Spleen (tissue), 13 donors: ENCODE measurements at places on chromosomes 1 and 21. TPM values are rescaled to one million over a fixed set of nuclear protein-coding genes. Genes with fewer than 3 reads are reported as not detected.

- H3K4me3 ChIP-seq: no peak overlapping the region
- H3K27ac ChIP-seq: no peak overlapping the region
- H3K4me1 ChIP-seq: no peaks in the 10 kb centered on the region
- DNase-seq: no peak
Measured at GRCh38 chr1:195909061-195909460, 699.2 kb downstream of the KCNT2 start.

DNA sequence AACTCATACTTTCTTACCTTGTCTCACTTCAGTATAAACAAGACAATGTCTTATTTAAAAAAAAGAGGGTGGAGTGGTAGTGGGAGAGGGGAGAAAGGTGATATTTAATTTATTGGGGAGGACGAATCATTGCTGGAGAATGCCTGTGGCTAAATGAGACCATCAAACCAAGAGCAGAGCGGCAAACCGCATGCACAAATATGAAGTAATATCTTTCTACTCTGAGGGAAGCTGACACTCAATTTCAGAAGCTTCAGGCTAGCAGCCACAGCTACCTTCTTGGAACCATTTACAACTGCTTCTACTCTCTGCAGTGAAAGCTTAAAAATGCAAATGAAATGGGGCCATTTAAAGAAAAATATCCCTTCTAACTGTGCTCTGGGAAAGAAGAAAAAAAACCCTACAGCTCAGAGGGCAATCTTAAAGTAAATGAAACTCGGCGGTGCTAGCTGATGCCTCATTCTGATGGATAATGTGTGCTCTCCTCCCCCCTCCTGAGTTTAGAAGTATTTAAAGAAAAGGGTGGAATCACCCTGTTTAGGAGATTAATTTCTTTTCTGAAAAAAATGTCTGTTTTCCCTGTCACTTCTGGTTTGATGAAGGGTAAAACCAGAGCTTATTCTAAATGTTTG lies 178.2 kb upstream of the CAMK1G start:
- DNase-seq: no peak
- no peak overlapping the region for H3K4me3 ChIP-seq
- H3K27ac ChIP-seq: no peak overlapping the region
- no peaks in the 10 kb centered on the region for H3K36me3 ChIP-seq
- no peaks in the 10 kb centered on the region for H3K27me3 ChIP-seq

GRCh38 chr1:112515311-112516009 lies 6.7 kb downstream of the WNT2B start:
- peaks cover 9% of the 10 kb centered on the region for H3K36me3 ChIP-seq
- H3K4me3 ChIP-seq: no peak overlapping the region
- no peaks in the 10 kb centered on the region for H3K4me1 ChIP-seq
- no peak for DNase-seq
- H3K27me3 ChIP-seq: no peaks in the 10 kb centered on the region
- H3K27ac ChIP-seq: no peak overlapping the region

- no peaks in the 10 kb centered on the region for H3K27me3 ChIP-seq
- H3K27ac ChIP-seq: no peak overlapping the region
- no peak overlapping the region for H3K4me3 ChIP-seq
- no peaks in the 10 kb centered on the region for H3K4me1 ChIP-seq
- no peak for DNase-seq
- H3K36me3 ChIP-seq: no peaks in the 10 kb centered on the region
Measured at GRCh38 chr1:79355090-79355489, 348.6 kb upstream of the ADGRL4 start.

GRCh38 chr1:82441402-82441801 lies 640.7 kb downstream of the ADGRL2 start:
- no peaks in the 10 kb centered on the region for H3K27me3 ChIP-seq
- DNase-seq: no peak
- H3K4me1 ChIP-seq: no peaks in the 10 kb centered on the region
- H3K4me3 ChIP-seq: no peak overlapping the region
- no peak overlapping the region for H3K27ac ChIP-seq
- H3K36me3 ChIP-seq: no peaks in the 10 kb centered on the region

- no peaks in the 10 kb centered on the region for H3K27me3 ChIP-seq
- no peak for DNase-seq
- no peak overlapping the region for H3K4me3 ChIP-seq
- peaks cover 7% of the 10 kb centered on the region for H3K4me1 ChIP-seq
- H3K36me3 ChIP-seq: no peaks in the 10 kb centered on the region
- H3K27ac ChIP-seq: no peak overlapping the region
Measured at GRCh38 chr1:204301171-204301957, 58.4 kb downstream of the PLEKHA6 start.

DNA sequence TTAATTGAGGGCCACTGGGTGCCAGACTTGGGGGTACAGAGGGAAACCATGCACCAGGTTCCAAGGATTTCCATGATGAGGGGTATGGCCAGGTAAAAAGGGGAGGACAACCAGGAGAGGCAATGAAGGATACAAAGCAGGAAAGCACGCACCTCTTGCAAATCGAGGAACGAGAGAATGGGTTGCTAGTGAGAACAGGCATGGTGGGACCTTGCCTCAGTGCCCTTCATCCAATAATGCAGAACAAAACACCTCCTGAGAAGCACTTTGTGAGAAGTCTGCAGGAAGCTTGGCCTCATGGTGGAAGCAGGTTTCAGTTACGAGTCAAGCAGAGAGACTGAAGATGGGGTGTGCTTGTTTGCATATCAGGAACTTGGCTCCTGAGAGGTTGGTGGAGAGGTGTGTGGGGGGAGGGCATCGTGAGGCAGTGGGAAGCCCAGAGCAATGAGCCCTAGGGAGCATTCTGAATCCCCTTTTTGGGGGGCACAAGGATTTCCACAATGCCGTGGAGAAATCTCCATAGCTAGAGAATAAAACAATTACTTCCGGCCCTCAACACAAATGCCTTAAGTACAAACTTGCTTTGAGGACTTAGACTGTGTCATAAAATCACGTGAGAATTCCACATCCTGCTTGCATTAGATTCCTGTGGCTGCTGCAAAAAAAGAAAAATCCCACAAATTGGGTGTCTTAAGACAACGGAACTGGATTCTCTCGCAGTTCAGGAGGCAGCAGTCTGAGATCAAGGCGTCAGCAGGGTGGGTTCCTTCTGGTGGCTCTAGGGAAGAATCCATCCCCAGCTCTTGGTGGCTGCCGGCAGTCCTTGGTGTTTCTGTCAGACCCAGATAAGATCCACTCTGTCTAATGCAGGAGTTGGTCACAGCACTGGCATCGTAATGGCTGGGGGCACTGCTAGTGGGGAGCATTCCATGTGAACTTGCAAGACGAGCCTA lies 54.9 kb upstream of the BACE2 start:
- no peaks in the 10 kb centered on the region for H3K36me3 ChIP-seq
- H3K27me3 ChIP-seq: no peaks in the 10 kb centered on the region
- no peaks in the 10 kb centered on the region for H3K4me1 ChIP-seq
- H3K27ac ChIP-seq: peak overlapping the region; percentile 42
- DNase-seq: no peak
- H3K4me3 ChIP-seq: peak overlapping the region; percentile 26

DNA sequence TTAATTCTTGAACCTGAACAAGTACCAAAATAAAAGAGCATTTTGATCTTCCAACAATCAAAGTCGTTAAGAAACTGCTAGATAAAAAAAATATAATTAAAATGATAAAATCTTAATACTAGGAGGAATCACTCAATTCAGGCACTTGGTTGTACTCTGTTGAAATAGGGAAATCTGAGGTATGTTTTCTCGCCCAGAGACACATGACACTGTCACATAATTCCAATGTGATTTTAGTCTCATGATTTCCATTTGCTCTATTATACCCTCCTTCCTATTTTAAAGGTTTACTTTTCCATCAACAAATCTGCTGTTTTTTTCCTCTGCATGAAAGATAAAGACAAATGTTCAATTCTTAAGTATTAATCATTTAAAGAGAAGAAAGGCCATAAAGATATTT lies 97.6 kb downstream of the ZZZ3 start:
- H3K4me1 ChIP-seq: no peaks in the 10 kb centered on the region
- H3K4me3 ChIP-seq: no peak overlapping the region
- H3K36me3 ChIP-seq: peaks cover 31% of the 10 kb centered on the region

TRPM2 gene
- total RNA-seq: 15.6 TPM

RHCE gene
- 0.46 TPM for total RNA-seq

DNA sequence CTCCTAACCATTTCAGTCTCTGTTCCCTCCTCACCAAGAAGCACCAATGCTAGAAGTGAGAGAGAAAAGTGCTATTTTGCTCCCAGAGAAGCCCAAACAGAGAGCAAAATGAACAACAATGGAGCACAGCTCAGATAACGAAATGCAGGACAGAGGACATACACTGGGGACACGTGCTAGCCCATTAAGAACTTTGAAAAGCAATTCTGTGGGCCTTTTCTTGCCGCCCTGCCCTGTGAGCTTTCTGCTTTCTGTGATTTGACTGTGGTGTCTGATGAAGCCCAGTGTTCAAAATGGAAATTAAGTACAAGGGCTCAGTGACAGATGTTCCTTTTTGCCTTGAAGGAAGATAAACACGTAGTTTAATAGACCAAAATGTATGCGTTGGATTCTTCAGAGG lies 130.8 kb downstream of the S1PR1 start:
- peaks cover 5% of the 10 kb centered on the region for H3K4me1 ChIP-seq
- H3K27me3 ChIP-seq: no peaks in the 10 kb centered on the region
- no peak for DNase-seq
- no peaks in the 10 kb centered on the region for H3K36me3 ChIP-seq
- H3K4me3 ChIP-seq: no peak overlapping the region

- no peak overlapping the region for H3K4me3 ChIP-seq
- no peaks in the 10 kb centered on the region for H3K27me3 ChIP-seq
- peaks cover 9% of the 10 kb centered on the region for H3K36me3 ChIP-seq
- peaks cover 16% of the 10 kb centered on the region for H3K4me1 ChIP-seq
Measured at GRCh38 chr1:84946631-84947030, 50.3 kb downstream of the MCOLN2 start.

C1orf210 gene
- total RNA-seq: not detected

DNA sequence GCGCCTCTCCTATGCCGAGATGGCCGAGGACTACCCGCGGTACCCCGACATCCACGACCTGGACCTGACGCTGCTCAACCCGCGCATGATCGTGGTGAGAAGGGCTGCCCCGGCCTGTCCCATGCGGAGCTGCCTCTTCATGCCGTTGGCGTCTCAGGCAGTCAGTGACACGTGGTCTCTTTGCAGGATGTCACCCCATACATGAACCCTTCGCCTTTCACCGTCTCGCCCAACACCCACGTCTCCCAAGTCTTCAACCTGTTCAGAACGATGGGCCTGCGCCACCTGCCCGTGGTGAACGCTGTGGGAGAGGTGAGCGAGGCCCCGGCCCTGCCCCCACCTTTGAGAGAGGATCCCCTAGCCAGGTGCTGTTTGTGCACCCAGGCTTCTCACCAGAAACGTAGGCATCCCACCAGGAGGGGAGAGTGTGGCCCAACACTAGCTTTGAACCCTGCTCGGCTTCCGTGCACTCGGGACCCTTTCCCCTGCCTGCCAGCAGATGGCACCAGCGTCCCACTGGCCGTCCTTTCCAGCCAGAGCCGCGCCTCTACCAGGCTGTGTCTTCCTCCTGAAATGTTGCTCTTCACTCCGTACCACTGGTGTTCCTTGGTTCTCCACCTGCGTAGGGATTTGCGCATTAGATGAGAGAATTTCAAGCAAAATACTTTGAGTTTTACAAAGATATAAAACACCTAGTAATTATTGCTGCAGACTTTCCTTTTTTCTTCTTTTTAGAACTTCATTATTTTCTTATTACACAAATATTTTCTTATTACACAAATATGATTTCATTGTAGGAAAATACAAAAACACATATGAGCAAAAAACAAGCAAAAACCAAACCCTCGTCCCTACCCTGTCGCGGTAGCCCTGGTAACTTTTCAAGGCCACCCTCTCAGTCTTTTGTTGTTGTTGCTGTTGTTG lies 9.0 kb downstream of the NPPA start:
- no peak overlapping the region for H3K27ac ChIP-seq
- H3K36me3 ChIP-seq: peaks cover 81% of the 10 kb centered on the region
- no peaks in the 10 kb centered on the region for H3K27me3 ChIP-seq
- peaks cover 17% of the 10 kb centered on the region for H3K4me1 ChIP-seq
- H3K4me3 ChIP-seq: no peak overlapping the region

DNA sequence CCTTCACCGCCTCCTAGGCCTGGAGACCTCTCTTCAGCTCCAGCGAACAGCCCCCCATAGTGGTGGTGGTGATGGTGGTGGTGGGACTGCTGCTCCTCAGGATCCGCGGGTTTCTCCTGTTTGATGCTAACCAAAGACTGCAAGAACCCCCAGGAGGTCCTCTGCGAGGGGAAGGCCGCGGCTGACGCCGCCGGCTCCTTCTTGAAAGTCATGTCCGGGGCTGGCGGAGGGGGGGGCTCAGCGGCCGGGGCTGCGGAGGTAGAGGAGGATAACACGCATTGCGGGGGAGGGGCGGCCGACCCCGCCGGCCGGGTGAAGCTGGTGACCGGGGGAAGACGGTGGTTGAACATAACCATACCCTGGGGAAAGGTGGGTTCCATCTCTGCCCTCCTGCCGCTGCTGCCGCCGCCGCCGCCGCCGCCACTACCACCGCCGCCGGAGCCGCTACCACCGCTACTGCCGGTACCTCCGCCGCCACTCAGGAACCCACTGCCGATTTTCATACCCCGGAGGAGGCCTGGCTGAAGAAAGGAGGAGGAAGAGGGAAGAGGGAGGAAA lies 554 bp downstream of the ZNF281 start:
- H3K27me3 ChIP-seq: no peaks in the 10 kb centered on the region
- peak overlapping the region; percentile 92 for H3K4me3 ChIP-seq
- DNase-seq: peak; percentile 92

PDIK1L gene
- 12.9 TPM for total RNA-seq

DNA sequence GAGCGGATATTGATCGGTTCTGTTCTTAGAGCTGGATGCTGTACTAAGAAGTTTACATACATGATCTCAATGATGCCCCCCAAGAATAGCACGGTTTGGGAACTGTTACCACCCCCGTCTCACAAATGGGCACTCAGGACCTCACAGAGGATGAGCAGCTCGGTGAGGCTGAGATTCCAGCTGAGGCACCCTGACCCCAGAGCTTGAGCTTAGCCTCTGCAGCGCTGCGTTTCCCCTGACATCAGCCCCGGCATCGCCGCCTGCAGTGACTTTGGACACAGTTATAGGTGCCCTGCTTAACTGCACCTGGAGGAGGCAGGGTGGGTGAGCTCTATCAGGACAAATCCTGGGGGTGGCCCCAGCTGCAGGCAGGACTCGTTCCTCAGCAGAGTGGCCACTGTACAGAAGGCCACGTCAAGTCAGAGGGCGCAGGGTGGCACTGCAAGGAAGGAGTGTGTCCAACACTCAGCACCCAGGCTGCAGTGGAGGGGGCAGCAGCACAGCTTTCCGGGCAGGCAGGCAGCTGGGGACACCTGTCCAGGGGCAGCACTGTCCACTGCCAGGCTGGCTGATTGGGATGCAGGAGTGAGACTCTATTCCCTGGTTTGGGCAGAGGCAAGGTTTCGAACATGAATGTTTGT lies 65.8 kb upstream of the ABCG1 start:
- no peaks in the 10 kb centered on the region for H3K4me1 ChIP-seq
- H3K36me3 ChIP-seq: no peaks in the 10 kb centered on the region
- no peak overlapping the region for H3K27ac ChIP-seq
- no peak for DNase-seq
- no peaks in the 10 kb centered on the region for H3K27me3 ChIP-seq
- no peak overlapping the region for H3K4me3 ChIP-seq

OR6N1 gene
- total RNA-seq: not detected

DNA sequence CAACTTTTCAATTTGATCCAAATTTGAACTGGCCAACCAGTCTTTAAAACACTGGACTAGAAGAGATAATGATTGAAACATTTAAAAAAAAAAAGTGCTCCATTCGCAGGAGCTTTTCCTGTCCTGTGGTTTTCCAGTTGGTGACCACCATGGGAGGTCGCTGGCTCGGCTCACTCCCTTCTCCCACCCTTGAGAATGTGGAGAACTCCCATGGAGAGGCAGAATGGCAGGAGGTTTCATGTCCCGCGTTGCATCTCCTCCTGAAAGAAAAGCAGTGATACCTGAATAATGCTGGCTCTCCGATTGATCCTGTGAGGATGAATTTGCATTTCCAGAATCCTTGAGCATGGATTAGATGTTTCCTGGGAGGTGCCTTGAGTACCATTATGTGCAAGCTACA lies 16.5 kb upstream of the MPZL1 start:
- H3K4me3 ChIP-seq: no peak overlapping the region
- H3K27me3 ChIP-seq: no peaks in the 10 kb centered on the region
- H3K4me1 ChIP-seq: peaks cover 32% of the 10 kb centered on the region
